Activated CD4-positive, alpha-beta T cell treated with anti-CD3 and anti-CD28 coated beads for 24 hours (primary cell): ENCODE measurements at places on chromosomes 2 and 18.

- DNase-seq: no peak
These were observed 191.6 kb upstream of the TNP1 start for GRCh38 chr2:217051416-217051815.

GRCh38 chr2:15852811-15853210 is 87.5 kb upstream of the MYCN start:
- no peak for DNase-seq

DNA sequence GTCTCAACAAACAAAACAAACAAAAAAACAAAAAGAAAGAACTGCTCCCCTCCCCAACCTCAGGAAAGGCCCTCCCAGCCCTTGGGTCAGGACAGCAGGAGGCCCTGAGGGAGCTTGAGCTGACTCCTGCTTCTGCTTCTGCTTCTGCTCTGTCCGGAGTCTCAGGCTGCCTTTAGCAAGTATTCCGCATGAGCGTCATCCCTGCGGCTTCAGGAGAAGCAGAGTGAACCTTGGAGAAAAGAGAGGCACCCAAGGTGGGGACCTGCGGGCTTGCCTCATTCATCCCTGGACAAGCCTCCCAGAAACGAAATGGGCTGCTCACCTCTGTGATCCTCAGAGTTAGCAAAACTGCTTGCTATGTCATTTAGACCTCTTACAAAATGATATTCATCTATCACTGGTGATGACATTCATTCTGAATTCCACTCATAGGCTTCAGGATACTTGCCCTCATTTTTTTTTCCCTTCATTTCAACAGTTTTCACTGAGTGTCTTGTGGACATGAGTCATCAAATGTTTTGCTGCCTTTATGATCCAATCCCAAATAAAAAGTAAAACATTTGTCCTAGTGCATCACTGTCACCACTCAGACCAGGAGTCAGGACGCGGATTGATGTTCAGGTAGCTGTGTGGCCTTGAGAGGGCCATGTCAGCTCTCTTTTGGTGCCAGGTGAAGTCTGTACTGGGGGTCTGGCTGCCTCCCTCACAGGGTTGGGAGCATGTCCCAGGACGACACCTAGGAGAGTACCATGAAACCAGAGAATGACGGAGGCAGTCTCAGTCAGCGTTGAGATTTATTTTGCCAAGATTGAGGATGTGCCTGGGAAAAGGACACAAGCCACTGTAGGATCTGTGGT is 51.7 kb downstream of the IMPA2 start:
- DNase-seq: no peak

DNA sequence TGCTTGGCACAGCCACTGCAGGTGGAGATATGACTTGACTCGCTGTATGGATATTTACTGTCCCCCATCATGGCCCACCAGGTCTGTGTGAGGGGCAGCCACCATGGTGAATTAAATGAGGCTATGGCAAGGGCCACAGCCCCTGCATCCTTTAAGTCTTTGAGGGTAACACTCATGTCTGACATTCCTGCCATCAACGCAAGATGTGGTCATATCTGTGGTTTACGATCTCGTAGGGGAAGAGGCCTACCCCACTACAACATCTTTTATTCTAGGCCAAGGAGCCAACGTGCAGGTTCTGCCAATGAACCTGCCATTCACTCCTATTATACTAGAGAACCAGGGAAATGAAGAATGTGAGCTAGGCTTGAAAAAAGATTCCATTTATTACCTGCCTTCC is 381.6 kb upstream of the ID2 start:
- DNase-seq: no peak

DNA sequence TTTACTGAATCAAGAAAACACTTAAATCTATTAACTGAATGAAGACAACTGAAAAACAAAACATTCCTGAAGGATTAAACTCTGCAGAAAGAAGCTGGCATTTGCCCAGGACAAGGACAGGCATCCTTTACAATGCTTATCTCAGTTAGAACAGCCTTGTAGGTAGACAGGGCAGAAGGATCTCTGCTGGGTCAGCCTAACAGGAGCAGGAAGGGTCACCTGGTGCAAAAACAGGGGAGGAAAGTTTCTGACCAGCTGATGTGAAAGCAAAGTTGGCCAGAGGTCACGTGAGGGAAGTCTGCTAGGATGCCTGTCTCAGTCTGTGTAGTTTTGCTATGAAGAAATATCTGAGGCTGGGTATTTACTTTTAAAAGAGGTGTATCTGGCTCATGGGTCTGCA is 348.6 kb downstream of the ANAPC1 start:
- DNase-seq: no peak

DNA sequence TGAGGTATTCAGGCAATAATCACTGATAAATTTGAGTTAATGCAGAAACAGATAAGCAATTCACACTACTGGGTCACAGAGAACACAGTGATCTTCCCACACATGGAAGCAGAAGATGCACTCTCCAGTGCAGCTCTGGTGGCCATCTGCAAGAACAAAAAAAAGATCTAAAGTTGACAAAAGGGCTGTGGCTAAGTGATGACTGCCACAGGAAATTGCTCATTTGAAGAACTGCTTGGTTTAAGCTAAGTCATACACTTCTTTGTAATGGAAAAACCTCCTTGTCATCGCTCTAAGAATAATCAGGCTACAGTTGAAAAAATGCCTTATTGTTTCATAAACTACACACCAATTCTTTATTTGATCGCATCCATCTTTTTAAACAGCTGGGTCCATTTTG is 115.1 kb downstream of the DTNB start:
- DNase-seq: peak; percentile 26

DNA sequence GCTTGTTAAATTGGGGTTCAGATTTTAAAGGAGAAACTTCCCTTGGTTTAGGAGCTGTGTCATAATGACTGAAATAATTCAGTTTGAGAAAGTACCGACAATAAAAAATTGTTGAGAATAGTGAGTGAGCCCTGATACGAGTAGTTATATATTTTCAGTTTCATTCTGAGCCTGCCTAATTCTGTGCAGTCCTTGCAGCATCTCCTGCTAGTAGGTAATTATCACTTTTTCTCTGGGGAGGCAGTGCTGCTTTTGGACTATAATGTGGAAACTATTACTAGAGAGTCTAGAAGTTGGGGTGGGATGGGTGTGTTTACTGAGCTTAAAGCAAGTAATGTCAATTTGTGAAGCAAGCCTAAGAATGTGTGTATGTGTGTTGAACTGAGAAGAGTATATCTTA is 21.7 kb downstream of the ZNF638 start:
- DNase-seq: no peak

DNA sequence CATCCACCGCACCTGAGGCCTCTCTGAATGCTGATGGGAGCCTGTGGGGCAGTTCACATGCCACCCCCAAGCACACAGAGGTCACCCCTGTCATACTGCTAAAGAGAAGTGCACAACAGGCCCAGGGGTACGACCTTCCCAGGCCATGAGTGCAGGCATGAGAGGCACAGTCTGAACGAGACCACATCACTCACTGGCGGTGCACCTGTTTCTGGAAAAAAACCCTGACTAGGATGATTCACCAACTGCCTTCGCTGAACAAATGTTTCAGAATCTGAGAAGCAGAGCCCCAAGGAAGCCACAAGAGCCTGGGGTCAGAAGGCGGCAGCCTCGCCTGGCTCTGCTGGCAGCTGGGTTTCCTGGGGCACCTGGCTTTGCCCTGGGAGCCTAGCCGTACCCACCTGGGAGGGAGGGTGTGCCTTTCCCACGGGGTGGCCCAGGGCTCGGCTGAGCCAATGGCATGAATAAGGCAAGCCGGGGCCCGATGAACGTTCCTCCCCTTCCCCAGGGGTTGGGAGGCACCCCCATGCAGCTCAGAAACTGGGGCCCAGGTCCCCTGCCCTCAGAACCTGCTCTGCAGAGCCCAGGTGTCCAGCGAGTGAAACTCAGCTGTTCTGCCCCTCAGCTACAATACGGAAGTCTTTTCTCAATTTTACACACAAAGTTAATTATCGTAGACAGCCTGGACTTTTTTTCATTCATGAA is 73.8 kb downstream of the HDAC4 start:
- peak; percentile 53 for DNase-seq

GRCh38 chr2:120525056-120526046 is 179.4 kb downstream of the INHBB start:
- no peak for DNase-seq

DNA sequence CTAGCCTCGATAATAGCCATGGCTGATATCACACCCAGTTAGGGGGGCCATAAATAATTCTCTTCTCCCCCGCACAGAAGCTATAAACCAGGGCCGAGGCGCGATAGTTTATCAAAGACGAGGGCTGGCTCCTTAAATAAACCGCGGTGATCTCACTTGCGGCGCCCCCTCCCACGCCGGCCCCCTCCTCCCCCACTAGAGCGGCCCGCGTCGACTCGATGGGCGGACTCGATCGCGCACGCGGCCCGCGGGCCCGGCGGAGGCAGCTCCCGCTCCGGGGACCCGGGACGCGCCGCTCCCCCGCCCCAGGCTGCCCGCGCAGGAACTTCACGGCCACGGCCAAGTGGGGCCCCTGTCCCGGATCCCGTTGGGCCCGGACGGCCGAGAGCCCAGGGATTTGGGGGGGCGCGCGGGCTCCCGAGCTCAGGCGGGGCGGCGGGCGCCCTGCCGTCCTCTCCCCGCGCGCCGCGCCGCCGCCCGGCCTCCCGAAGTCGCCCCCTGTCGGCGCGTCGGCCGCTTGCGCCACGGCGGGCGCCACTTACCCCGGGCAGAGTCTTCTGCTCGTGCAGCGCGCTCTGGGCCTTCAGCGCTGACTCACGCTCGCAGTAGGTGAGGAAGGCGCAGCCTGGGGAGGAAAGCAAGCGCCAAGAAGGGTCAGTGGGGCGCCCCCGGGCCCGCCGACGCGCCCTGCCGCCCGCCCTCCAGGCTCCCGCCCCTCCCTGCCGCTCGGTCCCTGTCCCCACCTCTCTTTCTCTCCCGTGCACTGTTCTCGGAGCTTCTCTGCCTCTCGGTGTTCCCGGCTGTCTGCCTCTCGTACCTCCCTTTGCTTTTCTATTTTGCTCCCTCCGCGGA is 80.4 kb downstream of the CELF4 start:
- DNase-seq: no peak

DNA sequence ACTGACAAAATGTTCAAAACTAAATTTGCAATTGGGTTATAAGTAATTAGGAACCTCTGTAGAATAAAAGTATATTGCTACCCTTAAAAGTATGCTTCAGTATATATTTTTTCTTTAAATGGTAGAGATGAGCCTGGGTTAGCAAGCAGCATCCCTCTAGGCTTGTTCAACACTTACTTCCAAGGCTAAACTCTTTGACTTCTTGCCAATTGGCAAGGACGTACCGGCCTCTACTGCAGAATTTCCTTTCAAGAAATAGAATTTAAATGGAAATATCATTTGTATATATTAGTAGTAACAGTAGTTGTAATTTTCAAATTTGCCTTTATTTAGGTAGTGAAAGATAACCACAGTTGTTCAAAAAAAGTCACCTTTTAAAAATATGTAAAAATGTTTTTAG is 105.1 kb upstream of the SLC38A11 start:
- no peak for DNase-seq

- no peak for DNase-seq
These were observed 51.6 kb downstream of the SPP2 start for GRCh38 chr2:234102112-234102511.

- DNase-seq: no peak
These were observed 25.5 kb downstream of the FHL2 start for GRCh38 chr2:105373344-105373781.
